ENCODE measurements at places on chromosomes 3 and 15.

GRCh38 chr3:45084820-45085816 is 59.0 kb downstream of the CLEC3B start:
- no peak for DNase-seq

- DNase-seq, result no peak
Measured at GRCh38 chr15:36755341-36756000, 176.0 kb downstream of the CDIN1 start.

DNA sequence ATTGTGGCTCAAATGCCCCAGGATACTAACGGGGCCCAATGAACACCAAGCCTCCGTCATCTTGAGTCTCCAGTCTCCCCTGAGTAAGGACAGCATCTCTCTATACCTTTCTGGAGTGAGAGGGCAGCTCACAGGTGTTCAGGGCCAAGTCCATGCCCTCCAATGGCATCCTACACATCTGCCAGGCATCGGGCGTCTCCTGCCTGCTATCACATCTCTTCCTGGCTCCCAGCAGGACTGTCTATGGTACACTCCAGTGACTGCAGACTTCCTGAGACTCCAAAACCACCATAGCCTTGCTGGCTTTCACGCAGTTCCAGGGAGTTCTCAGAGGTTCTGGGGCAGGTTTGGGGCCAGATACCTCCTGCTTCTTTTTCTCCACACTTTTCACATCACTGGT is 28.3 kb downstream of the CX3CR1 start:
- no peak for DNase-seq

GRCh38 chr3:195286115-195286872 is 15.3 kb upstream of the XXYLT1 start:
- DNase-seq, result no peak

- no peak for DNase-seq
Measured at GRCh38 chr15:90667073-90667754, 49.9 kb upstream of the BLM start.

- no peak for DNase-seq
Measured at GRCh38 chr3:67296039-67296892, 298.2 kb downstream of the KBTBD8 start.

DNA sequence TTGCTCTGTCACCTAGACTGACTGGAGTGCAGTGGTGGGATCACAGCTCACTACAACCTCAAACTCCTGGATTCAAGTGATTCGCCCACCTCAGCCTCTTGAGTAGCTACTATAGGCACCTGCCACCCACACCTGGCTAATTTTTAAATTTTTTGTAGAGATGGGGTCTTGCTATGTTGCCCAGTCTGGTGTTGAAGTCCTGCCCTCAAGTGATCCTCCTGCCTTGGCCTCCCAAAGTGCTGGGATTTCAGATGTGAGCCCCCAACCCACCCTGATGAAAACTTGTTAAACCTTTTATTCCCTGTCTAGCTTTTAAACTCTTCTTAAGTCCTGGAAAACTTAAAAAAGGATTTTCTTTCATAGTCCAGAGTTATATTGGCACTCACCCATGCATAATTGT is 2.6 kb downstream of the ECT2 start:
- no peak for DNase-seq

- DNase-seq, result no peak
Measured at GRCh38 chr15:98996169-98996568, 11.4 kb downstream of the PGPEP1L start.

- DNase-seq, result no peak
Measured at GRCh38 chr3:81565041-81565440, 196.4 kb downstream of the GBE1 start.

Measured in head of caudate nucleus (tissue), 42 donors.